Right kidney (tissue), 9 donors: ENCODE measurements at places on chromosomes 16 and 17.

GRCh38 chr17:350706-351448, 1.7 kb downstream of the RPH3AL start:
- DNase-seq = peak; percentile 41

- DNase-seq = peak; percentile 43
These were observed 15.8 kb downstream of the COPRS start for GRCh38 chr17:31843070-31843745.

DNA sequence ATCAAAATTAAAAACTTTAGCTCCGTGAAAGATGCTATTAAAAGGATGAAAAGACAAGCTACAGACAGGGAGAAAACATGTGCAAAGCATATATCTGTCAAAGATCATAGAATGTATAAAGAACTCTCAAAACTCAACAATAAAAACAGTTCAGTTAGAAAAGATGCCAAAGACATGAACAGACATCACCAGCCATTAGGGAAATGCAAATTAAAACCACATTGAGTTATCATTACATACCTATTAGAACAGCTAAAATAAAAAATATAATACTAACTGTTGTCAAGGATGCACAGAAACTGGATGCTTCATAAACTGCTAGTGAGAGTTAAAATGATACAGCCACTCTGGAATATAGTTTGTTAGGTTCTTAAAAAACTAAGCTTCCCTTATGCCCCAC, 58.8 kb downstream of the NFATC3 start:
- no peak for DNase-seq

- DNase-seq = no peak
These were observed 33.5 kb downstream of the HS3ST3B1 start for GRCh38 chr17:14334276-14334840.

DNA sequence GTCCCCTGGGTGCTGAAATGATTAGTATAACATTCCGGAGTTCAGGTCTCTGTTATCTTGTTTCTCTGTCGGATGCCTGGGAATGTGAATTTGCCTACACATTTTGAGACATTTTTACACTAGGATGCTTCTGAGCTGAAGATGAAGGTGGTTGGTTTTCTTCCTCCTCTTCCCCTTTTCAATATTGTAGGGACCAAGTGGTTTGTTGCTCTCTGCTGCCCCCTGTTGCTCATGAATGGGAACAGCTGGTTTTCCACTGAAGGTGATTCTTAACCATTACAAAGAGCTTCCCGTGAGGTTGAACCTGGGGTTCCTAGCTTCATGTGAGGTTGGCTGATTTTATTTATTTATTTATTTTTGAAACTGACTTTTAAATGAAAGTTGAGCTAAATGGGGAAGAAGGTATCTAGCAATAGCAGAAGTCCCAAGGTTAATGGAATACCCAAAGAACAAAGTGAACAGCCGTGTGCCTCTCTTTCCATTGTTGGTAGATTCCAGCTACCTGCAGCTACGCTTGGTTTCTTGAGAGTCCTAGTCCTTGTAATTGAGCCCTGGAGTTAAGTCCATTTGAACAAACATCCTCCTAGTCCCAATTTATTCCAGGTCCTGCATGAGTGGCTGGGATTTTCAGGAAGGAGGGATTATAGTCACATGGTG, 983.9 kb upstream of the EEF2KMT start:
- peak; percentile 16 for DNase-seq

GRCh38 chr17:65704731-65705130, 143.3 kb upstream of the AXIN2 start:
- no peak for DNase-seq

- no peak for DNase-seq
These were observed 572 bp downstream of the KSR1 start for GRCh38 chr17:27456681-27457359.

GRCh38 chr17:8791910-8792270, 7.3 kb downstream of the MFSD6L start:
- DNase-seq = no peak

DNA sequence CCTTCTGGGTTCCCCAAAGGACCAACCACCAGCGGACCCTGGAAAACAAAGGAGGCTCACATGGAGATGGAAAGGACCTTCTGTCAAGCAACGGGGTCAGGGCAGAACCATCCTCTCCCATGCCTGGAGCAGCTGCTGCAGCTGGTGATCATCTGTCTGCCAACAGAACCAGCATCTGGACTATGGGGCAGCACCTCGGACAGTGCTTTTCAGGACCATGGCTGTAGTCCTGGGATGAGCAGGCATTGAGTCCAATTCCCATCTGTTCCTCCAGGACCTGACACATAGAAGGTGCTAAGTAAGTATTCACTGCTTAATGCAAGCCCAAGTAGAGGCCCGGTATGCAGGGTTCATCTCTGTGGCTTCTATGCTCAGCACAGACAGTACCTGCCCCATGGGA, 304.7 kb downstream of the XYLT1 start:
- no peak for DNase-seq

- DNase-seq = no peak
These were observed 89.8 kb downstream of the KPNA2 start for GRCh38 chr17:68125111-68125870.
